ENCODE measurements at places on chromosomes 12 and 14.

DNA sequence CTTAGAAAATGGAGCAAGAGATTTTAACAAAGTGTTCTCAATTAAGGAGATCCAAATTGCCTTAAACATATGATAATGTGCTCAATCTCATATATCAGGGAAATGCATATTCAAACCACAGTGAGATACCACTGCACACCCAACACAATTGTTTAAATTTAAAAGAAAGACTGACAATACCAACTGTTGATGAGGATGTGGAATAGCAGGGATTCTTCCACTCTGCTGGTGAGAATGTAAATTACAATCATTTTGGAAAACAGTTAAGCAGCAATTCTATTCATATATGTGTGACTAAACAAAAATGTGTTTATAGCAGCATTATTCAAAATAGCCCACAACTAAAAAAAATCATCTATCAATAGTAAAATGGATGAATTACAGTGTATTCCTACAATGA is 144.2 kb downstream of the KICS2 start:
- no peak for DNase-seq

- no peak for DNase-seq
These were observed at the start of gene TMEM253 for GRCh38 chr14:21100931-21101330. Gene TMEM253 (plus strand): TSS chr14:21101066. CDS start chr14:21101344, 278 bp downstream.

GRCh38 chr14:70872678-70873020 is 34.6 kb upstream of the PCNX1 start:
- DNase-seq = no peak

GRCh38 chr14:77867476-77867875 is 67.6 kb downstream of the ADCK1 start:
- no peak for DNase-seq

DNA sequence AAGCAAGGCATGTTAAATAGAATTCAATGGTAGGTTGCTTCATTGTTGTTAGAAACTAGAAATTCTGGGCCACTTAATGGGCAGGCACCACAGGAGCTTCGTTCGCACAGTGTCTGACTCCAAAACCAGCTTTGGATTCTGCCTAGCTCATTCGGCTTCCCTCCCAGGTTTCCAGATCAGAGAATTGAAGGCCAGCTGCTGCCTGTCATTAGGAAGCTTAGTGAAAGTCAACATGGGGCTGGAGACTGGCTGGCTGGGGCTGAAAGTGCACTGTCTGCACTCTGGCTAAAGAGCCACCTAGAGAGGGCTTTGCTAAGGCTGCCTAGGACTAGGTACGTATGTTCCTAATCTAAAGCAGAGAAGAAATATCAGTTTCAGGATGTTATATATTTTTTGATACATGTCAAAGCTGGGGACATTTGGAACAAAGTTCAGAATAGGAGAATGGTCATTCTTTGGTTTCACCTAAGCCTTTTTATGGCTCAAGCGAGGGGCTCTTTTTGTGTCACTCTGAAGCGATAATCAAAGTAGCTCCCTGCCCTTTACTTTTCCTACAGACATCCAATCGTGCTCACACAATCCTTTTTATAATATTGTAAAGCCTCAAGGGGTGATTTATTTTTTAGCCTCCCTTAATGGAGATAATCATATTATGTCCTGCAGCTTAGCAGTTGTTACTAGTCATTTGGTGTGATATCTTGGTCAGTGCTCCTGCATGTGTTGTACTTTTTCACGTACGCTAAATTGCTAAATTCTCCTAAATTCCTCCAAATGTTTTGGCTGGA is 238.5 kb upstream of the NAV3 start:
- no peak for DNase-seq

DNA sequence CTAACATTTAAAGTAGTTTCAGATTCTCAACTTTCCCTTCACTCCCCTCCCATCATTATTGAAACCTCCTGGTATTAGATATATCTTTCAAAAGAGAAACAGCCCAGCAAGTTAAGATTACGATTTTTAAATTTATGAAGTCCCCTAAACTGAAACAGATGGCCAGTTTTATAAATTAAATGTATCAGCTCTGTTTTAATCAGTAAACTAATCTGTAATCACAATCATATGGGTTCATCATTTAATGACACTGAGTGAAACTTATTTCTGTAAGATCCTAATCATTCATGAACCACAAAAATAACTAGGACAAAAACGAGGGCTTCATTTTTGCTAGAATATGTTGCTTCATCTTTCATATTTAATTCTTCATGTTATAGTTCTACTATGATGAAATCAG is 137.8 kb downstream of the EPS8 start:
- DNase-seq = no peak

- no peak for DNase-seq
These were observed at the start of gene CNTN1 for GRCh38 chr12:40691913-40692764. Gene CNTN1 (plus strand): TSS chr12:40692439.

Data from AG09309 (cell line).